ENCODE measurements at places on chromosomes 1 and 21.

DNA sequence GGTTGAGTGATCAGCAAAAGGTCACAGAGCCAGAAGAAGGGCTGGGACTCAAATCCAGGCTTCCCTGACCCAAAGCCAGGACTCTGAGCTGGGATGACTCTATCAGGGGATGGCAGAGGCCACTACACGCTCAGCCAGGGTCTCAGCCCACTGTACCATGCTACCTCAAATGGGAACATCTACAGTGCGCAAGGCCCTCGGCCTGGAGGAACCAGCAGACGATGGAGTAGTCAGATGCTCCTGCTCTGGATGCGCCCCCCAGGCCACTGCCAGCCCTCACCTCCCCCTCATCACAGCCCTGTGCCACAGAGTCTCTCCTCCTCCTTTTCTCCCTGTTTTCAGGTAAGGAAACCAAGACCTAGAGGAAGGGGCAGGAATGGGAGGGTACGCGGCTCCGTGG lies 39.0 kb downstream of the GLIS1 start:
- no peak for DNase-seq

DNA sequence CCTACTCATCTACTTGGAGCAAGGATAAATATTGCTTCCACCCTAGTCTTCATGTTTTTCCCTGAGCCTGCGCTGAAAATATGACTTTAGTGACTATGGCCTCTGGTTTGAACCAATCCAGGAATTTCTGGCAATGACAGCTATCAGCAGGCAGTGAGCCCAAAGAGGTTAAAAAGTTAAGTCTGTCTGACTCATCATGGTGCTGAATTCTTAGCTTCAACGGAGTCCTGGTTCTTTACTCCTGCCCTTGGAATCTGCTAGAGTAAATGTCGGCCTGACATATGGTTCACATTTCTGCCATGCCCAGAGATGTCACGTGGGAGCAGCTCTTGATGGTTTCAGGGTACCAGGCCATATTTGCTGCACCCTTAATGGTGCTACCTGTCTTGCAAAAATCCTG lies 351.6 kb upstream of the PLXNA2 start:
- DNase-seq, result no peak

GRCh38 chr1:167605576-167605975 lies 24.5 kb upstream of the RCSD1 start:
- no peak for DNase-seq

DNA sequence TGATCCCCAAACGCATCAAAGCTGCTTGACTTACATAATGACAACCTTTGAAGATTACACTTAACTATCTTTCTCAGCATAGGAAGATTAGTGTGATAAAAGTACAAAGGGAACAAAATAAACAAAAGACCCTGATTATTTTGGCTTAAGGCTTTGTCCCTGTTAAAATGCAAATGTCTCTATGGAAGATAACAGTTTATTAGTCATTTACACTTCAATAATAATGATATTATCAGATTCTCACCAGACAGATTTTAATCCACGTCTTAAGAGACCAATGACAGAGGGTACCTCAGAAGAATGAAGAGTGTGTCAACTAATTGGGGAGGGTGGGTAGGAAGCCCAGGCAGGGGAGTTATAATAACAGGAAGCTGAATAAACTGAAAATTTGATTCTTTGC lies 510.4 kb upstream of the PTBP2 start:
- no peak for DNase-seq

GRCh38 chr1:36771660-36772284 lies 262.5 kb downstream of the GRIK3 start:
- DNase-seq, result no peak

- DNase-seq, result no peak
Observed at GRCh38 chr1:209208648-209209047, 374.9 kb upstream of the CAMK1G start.

DNA sequence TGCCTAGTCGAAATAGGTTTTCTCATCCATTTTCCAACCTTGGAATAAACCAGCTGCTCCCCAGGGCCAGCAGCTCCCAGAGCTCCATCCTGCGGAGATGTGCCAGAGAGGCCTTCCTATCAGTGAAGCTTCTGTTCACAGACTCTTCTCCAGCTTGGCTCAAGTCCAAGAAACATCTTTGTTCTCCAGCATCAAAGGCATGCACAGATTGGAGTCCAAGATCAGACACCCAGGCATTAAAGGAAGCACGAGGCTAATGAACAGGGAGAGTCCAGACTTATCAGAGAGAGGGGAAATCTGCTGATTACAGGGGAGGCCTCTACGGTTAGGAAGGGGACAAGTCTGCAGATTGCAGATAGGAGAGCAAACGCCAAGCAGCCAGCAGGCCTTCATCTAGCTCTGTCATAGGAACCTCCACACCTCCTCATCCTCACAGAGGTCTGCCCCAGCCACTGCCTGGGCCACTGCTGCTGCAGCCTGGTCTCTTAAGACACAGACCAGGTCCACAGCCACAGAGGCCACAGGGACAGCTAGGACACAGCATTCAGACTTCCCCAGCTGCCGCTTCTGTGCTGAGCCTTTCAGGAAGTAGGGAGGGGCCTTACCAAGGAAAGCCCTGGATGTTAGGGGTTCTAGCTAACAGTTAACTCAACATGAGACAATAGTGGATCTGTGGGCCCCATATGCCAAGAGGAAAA lies 3.4 kb downstream of the PRR9 start:
- DNase-seq, result no peak

- DNase-seq, result no peak
Observed at GRCh38 chr1:228998179-228998578, 262.9 kb downstream of the RHOU start.

DNA sequence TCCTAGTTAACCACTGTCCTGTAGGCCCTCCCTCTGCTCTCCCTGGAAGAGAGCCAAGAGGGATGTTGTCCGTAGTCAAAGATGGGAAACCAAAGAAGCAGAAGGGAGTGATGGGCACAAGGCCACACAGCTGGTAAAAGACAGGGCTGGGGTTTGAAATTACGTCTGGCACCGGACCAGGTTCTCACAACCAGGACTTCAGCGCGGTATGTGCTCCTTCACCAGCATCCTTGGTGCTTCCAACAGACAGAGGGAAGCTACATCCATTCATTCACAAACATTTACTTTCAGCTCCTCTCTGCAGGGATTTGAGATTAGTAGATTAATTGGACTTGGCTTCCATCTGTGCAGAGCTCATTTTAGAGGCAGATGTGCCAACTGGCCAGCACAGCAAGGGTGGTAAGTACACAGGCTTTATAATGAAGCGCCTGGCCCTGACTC lies 191.2 kb downstream of the TRABD2B start:
- no peak for DNase-seq

DNA sequence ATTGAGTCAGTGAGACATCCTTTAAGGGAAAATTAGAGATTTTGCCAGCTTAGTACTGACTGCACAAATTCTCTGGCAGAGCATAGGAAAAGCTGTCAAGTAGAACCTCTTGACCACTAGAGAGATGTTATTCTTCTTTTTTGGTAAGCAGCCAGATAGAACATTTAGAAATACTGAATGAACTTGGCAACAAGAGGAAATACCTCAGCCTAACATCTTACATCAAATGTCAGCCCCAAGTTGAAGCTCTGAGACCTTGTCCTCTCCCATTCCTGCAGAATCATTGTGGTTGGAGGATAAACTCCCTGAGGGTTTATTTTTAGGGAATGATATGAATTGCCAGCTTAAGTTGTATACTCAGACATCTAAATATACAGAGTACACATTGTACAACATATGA lies 53.5 kb downstream of the MIGA1 start:
- DNase-seq, result no peak

DNA sequence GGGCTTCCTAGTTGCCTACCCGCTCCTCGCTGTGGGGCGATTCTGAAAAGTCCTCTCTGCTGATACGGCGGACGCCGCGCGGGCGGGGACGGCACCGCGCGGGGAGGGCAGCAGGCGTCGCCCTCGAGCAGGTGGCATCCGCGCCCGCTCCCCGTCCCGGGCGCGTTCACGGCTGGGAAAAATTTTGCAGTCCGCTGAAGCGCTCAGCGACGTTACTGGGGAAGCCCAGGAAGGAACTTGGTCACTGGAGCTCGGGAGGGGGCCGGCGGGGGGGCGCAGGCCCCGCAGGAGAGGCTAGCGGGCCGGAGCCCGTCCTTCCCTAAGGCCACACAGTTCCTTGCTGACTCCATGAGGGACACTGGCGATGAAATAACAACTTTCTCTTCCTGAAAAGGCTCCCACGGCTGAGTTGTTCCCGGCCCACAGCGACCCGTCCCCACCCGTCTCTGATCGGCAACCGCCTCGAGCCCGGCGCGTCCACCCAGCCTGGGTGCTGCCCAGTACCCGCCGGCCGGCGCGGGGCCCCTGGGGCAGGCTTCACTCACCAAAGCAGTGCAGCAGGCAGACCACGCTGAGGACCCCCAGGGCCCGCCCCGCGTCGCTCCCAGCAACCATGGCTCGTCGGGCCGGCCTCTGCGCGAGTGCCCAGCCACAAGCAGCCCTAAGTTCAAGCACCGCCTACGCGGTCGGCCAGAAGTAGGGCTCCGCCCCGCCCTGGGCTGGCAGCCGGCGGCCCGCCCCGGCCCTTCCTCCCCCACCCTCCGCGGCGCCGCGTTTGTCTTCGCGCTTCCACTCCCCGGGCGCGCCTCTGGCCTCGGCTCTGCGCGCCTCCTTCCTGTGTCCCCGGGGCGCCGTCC lies at the start of gene CD58:
Gene CD58 (minus strand): TSS at position 669 of the 857 bp plus-strand sequence. CDS start 54 bp downstream, at position 615.
- peak; percentile 71 for DNase-seq

GRCh38 chr1:6105763-6106162 lies 60.1 kb downstream of the KCNAB2 start:
- no peak for DNase-seq

DNA sequence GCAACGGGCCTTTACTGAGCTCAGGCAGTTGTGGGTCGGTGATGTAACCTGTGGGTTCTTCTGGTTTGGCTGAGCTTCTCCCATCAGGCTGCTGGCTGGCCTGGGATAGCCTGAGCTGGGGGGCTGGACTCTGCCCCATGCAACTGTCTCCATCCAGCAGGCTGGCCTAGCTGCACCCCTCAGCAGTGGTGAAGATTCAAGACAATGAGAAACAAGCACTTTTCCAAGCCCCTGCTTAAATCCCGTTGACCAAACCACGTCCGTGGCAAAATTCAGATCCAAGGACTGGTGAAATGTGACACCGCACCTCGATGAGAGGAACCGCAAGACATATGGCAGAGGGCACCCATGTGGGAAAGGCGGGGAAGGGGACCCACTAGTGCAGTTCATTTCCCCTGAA lies 25.6 kb downstream of the PRSS38 start:
- no peak for DNase-seq

DNA sequence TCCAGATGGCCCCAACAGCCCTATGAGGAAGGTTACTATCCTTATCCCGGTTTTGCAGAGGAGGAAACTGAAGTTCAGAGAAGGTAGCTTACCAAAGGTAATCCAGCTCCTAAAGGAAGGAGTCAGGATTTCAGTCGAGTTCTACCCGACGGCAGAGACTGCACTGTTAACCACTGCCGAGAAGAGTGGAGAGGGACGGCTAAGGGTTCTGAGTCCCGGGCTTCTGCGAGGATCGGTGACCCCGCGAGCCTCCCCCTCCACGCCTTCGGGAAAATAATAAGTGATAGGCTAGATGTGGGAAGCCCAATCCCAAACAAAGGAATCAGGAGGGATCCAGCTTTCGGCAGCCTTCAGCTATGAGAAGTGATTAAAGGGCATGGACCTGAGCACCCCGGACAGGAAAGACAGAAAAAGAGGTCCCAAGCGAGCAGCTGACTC lies 587 bp downstream of the TMEM53 start:
- DNase-seq, result no peak

GRCh38 chr1:209927466-209927865 lies 10.6 kb upstream of the SYT14 start:
- no peak for DNase-seq

DNA sequence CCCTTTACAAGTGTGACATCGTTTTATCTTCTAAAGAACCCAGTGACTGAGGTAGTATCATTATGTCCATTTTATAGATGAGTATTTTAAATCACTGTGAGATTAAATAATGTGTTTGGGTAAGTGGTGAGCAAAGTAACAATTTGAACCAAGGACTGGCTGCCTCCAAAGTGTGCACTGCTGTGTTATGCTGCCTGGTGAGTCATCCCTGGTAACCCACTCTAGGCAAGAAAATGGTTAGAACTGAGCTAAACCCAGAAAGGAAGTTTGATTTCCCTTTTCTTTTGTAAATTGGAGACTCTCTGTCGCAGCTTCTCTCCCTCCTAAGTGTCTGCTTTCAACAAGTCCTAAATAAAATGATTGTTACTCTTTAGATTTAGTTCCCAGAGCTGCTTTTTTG lies 342.8 kb upstream of the KAZN start:
- DNase-seq, result no peak

All from T-helper 9 cell (primary cell).